ENCODE measurements at places on chromosomes 3 and 15. TPM values are rescaled to one million over a fixed set of nuclear protein-coding genes. Genes with fewer than 3 reads are reported as not detected.

Gene CORO2B
- total RNA-seq, result 3.5 TPM

Gene TJP1
- 92.8 TPM for total RNA-seq

Gene KCNAB1
- total RNA-seq, result 8.3 TPM

Gene SLC35G2
- total RNA-seq, result 6.0 TPM

Gene ZBTB20
- total RNA-seq, result 109 TPM

Gene CCRL2
- total RNA-seq, result 3.8 TPM

Gene MEF2A
- total RNA-seq, result 77.6 TPM

Gene IL17RE
- total RNA-seq, result 11.7 TPM

Gene FBXO40
- not detected for total RNA-seq

Gene ROBO1
- 23.6 TPM for total RNA-seq

Gene SCAMP5
- total RNA-seq, result 7.5 TPM

Gene AGBL1
- not detected for total RNA-seq

Gene POLQ
- 0.64 TPM for total RNA-seq

Gene BSN
- total RNA-seq, result 0.33 TPM
